ENCODE measurements at places on chromosomes 13 and 19.

DNA sequence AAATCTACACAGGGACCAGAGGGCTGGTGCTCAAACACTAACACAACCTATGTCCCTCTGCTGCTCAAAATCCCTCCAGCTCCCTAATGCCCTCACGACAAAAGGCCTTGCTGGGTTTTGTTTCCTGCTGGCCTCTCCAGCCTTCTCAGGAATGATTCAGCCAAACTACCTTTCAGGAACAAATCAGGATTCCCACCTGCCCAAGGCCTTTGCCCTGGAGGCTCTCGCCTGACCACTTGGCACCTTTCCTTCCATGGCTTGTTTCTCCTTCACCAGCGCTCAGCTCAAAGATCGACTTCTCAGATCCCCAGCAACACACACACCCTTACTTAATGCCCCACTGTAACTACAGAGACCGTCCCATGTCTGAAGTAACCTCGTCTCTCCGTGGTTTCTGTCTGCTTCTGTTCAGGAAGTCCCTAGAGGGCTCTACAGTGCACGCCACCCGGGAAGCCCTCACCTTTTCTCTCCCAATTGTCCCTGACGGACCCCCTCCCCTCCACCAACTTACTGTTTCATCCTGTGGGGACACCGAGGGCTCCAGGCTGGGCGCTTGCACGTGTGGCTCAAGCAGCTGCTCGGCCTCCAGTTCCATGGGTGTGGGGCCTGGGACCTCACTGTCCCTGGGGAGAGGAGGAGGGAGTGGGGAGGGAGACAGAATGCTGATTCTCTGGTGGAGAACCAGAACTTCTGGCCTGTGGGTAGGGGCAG lies 3.2 kb upstream of the SIX5 start:
- no peak for DNase-seq

DNA sequence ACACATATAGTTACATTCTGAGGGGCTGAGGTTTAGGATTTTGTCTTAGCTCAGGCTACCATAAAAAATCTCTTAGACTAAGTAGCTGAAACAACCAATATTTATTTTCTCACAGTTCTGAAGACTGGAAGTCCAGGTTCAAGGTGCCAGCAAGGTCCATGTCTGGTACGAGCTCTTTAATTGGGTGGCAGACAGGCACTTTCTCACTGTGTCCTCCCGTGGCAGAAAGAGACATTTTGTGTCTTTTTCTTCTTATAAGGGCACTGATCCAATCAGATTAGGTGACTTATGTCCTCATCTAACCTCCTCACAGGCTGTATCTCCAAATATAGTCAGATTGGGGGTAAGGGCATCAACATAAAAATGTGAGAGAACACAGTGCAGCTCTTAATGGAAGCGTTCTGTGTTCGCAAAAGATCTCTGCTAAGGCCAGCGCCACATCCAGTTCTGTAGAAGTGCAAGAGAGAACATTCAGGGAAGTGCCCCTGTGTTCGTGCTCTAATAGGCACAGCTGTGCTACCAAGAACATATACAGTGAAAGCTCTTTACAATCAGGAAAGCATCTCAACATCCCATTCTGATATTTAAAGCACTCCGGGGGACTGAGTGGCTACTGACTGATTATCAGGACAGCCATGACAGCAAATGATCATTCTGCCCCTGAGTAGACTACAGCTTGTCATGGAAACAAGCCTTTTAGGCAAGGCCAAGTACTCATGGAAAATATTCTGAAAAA lies 819.2 kb downstream of the LIG4 start:
- no peak for DNase-seq

DNA sequence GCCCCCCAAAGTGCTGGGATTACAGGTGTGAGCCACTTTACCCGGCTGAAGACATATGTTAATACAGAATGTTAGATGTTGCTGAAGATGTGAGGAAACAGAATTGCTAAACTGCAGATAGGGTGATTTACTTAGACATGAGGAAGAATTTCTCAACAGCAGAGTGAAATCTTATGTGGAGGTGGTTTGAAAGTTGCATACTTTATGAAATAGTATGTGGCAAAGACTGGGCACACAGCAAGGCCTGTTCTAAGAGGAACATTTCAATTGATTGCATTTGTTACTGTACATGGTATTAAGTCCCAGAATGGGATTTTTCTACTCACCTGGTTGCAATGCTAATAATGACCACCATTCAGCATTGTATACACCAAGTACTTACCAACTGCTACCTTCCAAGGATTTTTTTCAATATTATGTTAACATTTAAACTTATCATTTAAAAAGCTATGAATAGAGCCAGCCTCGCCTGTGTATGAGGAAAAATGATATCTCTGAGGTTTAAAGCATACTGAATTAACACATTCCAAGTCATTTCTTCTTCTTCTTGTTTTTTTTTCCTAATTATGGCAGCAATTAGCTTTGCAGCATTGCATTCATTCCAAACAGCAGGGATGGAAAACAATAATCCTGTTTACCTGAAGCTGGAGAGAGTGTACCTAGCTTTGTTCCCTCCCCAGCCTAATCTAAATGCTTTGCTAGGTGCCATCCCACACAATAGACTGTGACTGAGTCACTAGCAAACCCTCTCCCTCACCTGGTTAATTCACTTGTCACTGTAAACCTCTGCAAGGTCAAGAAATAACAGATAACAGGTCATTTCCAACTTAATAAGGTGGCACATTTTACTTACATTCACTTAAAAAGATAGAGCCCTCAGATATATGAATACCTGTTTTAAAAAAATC lies 19.4 kb upstream of the KLF5 start:
- DNase-seq = peak; percentile 15

DNA sequence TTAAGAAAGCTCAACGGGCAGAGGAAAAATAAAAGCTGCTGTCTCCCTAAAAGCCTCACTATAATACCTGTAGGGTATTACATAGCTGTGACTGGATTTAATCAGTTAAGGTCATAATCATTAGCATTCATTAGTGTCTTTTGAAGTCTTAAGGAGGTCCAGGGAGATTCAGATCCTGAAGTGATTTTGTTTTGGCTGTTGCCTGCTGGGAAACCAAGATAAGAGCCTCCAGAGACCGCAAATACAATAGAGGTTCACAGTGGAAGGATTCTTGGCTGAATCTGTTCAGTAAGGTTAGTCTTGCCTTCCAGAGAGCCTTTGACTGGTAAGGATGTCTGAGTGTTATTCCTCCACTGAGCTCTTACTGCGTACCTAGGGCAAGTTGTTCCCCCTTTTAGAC lies 54.0 kb upstream of the TNFRSF19 start:
- no peak for DNase-seq

DNA sequence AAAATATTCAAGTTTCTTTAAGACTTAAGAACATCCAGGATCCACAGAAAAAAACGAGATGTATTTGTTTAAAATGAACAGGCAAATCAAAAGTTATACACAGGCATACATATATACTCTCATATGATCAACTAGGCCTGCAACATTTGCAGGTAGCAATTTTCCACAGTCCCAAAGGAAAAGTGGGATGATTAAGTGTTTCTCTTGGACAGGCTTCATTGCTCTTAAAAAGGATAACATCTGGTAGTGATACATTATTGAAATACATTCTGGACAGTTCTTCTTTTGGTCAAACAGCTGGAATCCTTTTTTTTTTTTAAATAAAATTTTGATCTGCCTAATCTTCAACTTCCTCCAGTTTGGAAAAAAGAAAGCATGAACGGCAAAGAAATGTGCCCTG lies 114.8 kb upstream of the TDRD3 start:
- no peak for DNase-seq

DNA sequence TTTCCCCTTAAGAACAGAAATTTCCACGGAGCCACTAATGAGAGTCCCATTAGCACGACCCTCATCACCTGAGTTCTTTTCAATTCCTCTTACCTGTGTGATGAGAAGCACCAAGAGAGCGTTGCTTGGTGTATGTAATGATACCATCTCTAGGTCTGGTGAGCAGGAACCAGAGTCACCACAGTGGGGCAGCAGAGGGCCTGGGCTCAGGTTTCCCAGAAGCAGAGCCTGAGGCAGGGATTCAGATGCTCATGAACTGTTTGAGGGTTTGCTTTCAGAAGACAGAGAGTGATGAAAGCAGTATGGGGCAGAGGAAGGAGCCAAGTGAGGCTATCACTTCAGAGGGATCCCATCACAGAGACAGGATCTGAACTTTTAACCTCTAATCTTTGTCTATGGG lies 3.1 kb upstream of the PTPRH start:
- DNase-seq = no peak

- no peak for DNase-seq
Measured at GRCh38 chr19:35403116-35403760, 32.4 kb downstream of the GPR42 start.

DNA sequence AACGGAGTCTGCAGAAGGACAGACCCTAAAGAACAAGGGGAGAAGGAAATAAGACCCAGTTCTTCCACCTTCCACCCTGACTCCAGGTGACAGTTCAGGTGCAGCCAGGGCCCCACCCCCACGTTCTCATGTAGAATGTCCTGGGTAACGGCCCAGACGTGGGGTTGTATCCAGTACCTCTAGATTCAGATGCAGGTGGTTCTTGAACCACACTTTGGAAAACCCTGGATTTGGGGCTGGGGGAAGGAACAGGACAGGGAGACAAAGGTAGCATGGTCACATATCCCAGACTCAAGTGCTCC lies 2.2 kb downstream of the DMPK start:
- DNase-seq = no peak

GRCh38 chr19:46863818-46864629 lies 3.2 kb downstream of the ARHGAP35 start:
- peak; percentile 74 for DNase-seq

DNA sequence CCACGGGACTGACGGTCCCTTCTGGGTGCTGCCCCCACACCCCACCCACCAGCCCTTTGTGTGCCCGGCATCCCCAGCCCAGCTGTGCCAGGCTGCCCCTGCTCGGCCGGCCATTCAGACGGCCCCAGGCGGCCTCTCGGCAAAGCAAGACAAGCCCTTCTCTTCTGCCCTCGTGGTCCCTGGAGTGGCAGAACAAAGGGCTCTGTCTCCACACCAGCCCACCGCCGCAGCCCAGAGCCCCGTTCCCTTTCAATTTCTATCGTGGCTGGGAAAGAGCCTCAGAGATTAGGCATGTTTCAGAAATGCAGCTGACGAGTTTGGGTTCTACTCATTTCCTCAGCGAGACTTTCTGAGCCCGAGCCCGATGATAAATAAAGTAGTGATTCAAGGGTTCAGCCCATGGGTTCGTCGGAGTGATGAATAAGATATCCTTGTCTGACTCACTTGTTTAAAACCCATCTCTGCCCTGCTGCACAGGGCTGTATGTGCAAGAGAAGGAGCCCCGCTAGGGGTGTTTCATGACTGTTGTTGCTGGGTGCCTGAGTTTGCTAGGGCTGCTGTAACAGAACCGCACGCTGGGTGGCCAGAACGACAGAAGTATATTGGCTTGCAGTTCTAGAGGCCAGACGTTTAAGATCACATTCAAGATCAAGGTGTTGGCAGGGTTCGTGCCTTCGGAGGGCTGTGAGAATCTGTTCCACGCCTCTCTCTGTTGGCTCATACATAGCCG lies 4.3 kb downstream of the MYO9B start:
- DNase-seq = peak; percentile 99

DNA sequence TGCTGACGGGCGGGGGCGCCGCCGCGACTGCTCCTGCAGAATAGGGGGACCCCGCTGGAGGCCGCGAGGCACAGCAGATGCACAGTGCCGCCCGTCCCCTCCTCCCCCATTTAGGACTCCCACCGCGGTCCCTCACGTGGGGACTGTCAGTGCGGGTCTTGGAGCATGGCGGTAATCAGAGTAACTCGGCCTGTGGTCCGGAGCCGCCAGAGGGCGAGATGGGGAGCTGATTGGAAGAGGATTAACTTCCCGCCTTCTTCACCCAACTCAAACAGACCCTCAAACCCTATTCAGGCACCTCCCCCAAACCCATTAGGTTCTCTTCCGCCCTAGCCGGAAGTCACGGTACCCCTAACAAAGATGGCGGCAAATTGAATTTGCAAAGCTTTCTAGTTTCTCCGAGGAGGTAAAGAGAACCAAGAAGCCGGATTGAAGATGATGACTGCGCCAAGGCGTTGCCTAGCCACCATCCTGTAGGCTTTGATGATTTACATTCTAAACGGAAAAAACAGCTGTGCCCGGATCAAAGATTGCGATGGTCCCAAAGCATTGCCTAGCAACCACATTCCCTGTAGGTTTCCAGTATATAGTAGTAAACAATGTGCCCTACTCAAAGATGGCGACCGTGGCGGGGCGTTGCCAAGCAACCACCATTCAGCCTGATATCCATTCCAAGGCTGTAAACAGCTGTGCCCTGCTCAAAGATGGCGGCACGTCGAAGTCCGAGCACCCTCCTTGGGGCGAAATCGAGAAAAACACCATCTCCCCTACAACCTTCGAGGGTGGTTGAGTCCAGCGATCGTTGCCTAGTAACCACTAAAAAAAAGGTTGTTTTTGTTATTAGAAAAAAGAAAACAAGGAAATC lies at the start of gene FUZ:
Gene FUZ, minus strand, starts transcription at position 296 of the 865 bp plus-strand sequence. Its CDS starts 186 bp downstream, at position 110.
- peak; percentile 99 for DNase-seq

GRCh38 chr19:495402-496111 lies 729 bp upstream of the MADCAM1 start:
- no peak for DNase-seq

DNA sequence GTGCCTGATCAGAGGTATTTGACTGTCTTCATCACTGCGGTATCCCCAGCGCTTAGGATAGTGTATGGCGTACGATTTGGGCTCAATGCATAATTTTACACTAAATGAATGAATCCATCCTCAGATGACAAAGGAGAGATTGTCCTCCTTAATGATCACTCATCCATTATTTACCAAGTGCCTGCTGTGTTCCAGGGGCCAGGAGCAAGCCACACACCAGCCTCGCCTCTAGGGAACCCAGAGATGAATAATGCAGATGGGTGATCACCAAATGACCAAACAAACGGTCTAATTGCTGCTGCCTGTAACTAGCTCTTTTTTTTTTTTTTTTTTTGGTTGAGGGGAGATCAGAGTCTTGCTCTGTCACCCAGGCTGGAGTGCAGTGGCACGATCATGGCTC lies 5.9 kb upstream of the GPR32 start:
- DNase-seq = no peak

DNA sequence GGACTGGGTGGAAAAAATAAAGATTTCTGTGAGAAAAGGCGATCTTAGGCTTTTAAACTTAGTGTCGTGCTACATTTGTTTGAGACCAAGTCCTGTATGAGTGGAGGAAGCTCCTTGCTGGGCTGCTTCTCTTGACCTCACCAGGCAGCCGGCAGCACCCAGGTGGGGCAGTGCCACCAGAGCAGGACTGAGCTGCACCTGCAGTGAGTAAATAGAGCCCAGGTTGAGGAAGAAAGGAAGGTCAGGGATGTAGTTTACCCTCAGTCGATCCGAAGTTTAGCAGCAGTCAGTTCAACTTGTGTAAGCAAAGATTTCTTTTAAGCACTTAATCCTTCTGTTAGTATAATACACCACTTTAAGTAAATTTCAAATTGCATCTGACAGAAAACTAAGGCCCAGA lies 13.6 kb downstream of the HNRNPM start:
- no peak for DNase-seq

DNA sequence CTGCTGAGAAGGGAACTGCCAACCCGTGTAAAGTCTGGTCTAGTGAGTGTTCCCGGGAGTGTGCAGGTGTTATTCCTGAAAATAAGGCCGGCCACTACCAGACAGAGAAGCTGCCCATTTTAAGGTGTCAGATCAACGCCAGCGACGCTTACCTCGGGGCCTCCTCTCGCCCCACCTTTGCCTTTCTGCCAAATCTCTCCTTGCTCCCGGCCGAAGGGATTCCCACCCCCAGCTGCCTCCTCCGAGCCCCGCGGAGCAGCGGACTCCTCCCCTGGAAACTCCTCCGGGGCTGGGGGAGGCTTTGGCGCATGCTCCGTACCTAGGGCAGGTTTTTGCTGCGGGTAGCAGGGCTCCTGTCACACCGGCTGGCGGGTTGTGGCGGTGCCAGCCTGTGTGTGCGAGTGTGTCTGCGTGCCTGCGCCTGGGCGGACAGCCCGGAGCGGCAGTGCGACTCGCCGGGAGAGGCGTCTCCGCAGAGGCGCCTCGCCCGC lies at the start of gene HS6ST3:
Gene HS6ST3, plus strand, starts transcription at position 359 of the 491 bp plus-strand sequence.
- peak; percentile 14 for DNase-seq
